Activated T-helper 17 cell treated with anti-CD3 and anti-CD28 coated beads, Interleukin-2, amount 50 U/mL, for 72 hours (primary cell): ENCODE measurements at places on chromosomes 11 and 22.

DNA sequence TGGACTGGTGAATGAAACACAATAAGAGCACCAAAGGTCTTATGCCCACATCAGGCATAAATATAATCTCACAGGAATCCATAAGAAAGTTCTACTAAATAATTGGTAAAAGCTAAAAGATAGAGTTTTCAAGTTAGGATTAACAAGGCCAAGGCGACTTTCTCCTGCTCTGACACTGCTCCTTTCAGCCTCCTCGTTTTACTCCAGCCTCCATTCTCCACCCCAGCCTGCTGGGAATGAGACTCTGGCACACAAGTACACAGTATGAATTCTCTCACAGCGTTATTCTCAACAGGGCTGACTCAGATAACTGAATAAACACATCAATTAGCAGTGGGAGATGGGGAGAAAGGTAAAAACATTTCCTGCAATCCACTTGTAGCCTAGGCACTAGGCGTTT lies 94.9 kb downstream of the APOL5 start:
- ATAC-seq: no peak

DNA sequence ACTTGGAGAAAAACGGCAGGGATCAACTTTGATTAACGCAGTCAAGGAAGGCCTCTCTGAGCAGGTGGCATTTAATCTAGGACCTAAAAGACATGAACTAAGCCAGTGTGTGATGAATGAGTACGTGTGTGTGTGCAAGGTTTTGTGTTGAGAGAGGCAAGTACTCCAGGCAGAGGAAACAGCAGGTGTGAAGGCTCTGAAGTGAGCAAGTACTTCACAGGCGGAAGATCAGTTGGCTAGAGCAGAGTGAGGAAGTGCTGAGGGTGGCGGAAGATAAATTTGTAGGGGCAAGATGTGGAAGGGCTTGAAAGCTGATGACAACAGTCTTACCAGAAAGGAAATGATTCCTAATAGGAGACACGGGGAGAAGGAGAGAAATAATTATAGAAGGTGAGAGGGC lies 6.8 kb downstream of the APIP start:
- no peak for ATAC-seq

- peak; percentile 40 for ATAC-seq
Observed at GRCh38 chr11:128603003-128603696, 15.8 kb upstream of the ETS1 start.

- no peak for ATAC-seq
Observed at GRCh38 chr22:43837666-43838065, 24.6 kb downstream of the SULT4A1 start.

DNA sequence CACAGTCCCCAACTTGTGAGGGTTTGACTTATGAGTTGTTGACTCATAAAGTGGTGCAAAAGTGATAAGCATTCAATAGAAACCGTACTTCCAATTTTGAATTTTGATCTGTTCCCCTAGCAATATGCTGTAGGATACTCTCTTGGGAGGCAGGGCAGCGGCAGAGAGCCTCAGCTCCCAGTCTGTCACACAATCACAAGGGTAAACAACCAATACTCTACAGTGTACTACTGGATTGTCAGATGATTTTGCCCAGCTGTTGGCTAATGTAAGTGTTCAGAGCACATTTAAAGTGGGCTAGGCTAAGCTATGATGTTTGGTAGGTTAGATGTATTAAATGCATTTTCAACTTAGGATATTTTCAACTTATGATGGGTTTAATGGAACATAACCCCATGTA lies 13.7 kb upstream of the NXPE2 start:
- ATAC-seq: no peak

GRCh38 chr11:94111660-94112059 lies 17.0 kb upstream of the PANX1 start:
- no peak for ATAC-seq

GRCh38 chr11:200224-201003 lies 6.8 kb downstream of the BET1L start:
- ATAC-seq: no peak

GRCh38 chr11:10886652-10887250 lies 28.9 kb upstream of the ZBED5 start:
- no peak for ATAC-seq

DNA sequence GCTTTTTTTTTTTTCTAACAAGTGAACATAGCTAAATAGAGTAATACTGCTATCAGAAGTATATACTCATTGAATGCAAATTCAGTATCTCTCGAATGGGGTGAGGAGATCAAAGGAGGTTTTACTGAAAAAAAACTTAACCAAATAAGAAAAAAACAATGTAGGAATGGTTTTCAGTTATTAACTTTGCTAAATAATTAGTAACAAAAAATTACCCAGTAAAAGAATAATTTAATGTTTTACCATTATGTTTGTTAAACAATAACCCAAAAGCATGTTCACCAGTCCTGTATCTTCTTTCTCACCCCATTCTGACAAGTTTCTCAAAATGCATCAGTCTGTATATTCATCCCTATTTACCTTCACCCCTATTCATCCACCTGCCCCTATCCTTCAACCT lies 22.6 kb upstream of the CTSC start:
- ATAC-seq: no peak

DNA sequence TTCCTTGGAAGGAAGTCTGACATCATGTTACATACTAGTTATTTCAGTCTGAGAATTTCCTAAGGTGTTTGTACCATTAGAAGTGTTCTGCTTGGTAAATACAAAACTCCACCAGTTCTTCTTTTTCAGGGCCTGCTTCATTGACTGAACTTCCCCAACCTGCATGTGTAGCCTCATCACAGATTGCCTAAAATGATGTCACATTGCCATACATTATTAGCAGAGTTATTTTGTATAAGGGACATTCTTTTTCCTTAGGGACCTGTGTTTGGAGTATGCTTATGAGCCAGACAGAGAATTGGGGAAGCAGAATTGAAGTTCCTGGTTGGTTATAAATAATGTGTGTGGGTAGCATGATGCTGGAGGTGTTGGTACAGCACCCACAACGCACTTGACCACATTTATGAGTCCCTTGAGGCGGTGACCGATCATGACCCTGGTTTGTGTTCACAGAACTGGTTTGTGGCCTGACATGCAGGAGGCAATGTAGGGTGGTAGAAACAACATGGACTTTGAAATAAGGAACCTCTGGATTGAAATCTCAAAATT lies 16.4 kb upstream of the MMP7 start:
- ATAC-seq: no peak

DNA sequence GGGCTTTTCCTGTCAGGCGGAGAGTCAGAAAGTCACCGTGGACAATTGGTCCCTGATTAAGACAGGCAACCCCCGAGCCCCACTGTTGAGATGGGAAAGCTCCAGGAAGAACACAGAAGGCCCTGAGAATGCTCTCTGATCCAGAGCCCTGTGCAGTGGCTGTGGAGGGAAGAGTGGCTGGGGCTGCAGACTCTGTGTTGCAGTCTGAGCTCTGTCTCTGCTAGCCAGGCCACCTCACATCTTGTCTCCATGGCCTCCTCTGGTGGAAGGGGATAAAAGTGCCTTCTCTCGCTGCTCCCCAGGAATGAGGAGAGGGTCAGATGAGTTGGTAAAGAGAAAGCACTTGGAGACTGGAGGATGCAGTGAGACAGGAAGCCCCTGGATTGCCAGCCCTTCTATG lies 141.2 kb downstream of the CEP164 start:
- peak; percentile 24 for ATAC-seq

DNA sequence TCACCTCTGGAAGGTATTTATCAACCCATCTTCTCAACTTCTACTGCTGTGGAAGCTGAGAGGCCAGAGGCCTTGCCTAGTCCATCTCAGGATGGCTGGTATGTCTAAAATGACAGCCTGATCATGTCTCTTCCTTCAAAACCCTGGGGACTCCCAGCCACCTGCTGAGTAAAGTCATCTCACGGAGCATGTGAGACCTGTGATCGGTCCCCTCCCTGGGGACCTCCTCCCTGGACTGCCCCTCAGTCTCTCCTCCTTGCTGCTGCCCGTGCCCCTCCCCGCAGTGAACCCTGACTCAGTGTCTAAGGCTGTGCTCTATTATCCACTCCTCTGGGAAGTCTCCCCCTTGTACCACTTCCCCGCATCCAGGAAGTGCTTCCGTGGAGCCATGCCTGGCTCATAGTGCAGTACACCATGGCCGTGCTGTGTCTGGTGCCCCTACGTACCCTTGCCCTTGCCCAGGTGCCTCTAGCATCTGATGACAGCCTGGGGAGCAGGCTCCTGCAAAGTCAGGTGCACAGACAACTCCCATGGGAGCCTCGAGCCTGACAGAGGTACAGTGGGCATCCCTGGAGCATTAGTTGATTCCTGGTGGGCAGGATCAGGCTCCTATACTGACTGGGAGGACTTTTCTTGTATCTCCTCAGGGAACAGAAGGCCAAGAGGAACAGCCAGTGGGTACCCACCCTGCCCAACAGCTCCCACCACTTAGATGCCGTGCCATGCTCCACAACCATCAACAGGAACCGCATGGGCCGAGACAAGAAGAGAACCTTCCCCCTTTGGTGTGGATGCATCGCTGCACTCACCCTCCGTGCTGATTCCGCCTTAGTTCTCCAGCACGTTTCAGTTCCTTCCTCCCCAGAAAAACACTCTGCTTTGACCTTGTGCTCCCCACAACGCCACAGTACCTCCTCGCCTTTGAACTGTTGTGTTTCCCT lies 13.8 kb downstream of the SMARCB1 start:
- no peak for ATAC-seq

DNA sequence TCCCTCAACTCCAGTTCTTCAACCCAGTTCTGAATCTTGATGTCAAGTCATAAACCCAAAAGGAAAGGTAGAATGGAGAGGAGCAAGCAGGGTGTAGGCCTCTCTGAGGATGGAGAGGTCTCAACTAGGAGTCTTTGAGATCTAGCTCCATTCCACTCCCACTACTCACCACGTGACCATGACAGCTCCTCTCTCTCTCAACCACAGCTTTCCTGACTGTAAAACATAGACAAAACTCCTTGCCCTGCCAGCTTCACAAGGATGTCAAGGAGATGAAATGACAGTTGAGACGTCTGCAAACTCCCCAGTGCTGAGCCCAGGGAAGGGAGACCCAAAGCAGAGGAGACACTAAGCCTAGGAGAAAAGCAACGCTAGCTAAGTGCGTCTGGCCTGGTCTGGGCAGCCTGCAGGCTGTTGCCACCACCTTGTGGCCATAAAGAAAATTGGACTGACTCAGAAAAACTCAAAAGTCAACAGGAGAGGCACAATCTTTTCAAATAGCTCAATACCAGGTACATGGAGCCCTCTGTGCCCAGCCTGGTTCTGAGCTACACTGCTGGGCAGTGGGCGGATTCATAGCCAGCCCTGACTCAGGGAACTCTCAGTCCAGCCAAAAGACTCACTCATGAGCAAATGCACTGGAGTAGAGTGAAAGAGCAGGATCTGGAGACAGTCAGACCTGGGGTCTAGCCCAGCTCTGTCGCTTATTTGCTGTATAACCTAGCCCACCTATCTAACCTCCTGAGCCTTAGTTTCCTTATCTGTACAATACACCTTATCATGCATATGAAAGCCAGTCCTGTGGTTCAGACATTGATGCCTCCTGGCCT lies 3.4 kb downstream of the CLPB start:
- ATAC-seq: peak; percentile 12

- no peak for ATAC-seq
Observed at GRCh38 chr11:84193706-84194105, 907.5 kb upstream of the CCDC90B start.

DNA sequence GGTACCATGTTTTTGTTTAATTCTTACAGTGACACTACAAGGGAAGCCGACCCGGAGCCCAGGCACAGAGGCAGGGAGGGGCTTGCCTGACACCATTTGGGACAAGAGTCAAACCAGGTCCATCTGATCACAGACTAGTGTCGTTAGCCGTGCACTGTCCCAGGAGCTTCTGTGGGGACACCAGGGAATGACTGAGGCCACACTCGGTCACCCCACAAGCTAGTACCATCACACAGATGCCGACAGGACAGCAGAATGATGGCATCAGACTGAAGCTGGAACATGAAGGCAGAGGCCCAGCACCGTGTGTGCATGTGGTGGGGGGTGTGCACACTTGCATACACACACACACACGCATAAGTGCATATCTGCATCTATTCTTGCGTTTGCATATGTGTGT lies 61.5 kb upstream of the NECTIN1 start:
- no peak for ATAC-seq

DNA sequence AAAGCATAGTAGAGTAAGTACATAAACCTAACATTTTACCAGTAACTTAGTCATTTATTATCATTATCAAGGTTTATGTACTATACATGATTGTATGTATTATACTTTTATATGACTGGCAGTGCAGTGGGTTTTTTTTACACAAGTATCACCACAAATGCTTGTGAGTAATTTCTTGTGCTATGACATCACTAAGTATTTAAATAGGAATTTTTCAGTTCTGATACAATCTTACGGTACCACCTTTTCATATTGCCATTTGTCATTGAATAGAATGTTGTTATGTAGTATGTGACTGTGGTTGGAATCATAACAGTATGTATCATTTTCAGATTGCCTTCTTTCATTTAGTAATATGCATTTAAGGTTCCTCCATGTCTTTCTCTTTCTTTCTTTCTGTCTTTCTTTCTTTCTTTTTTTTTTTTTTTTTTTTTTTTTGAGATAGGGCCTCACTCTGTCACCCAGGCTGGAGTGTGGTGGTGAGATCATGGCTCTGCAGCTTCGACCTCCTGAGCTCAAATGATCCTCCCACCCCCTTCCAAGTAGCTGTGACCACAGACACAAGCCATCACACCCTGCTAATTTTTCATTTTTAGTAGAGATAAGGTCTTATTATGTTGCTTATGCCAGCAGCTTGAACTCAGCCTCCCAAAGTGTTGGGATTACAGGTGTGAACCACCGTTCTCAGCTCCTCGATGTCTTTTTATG lies 18.6 kb downstream of the ATM start:
- ATAC-seq: peak; percentile 79

DNA sequence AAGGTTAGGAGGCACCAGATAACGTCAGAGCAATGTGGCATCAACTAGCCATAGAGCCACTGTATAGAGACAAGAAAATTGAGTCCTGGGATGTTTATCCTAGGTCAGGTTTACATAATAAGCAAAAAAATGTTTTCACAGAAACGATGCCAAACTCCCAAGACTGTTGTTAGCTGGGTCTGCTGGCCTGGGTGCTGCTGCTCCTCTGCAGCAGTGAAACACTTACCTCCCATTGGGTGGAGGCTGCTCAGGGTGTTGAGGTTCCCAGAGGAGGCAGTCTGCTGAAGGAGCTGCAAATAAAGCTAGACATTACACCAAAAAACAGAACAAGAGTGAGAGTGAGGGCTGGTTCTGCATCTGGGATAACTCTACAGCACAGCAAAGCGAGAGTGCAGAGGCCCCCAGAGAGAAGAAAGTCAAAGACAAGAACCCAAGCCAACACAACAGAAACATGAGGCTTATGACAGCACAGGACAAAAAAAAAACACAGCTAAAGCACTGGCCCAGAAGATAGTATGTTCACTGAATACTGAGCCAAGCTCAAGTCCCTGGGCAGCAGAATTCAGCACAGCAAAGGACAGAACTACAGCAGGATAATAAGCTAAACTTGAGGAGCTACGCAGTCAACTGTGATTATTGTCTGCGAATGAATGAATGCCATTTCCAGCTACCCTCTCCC lies 29.9 kb upstream of the RAPSN start:
- ATAC-seq: no peak

GRCh38 chr11:1755344-1755691 lies 4.9 kb upstream of the IFITM10 start:
- no peak for ATAC-seq
